ENCODE measurements at places on chromosomes 12 and 14. TPM values are rescaled to one million over a fixed set of nuclear protein-coding genes. Genes with fewer than 3 reads are reported as not detected.

RNASE7 gene
- total RNA-seq, result not detected

HCAR1 gene
- 0.02 TPM for total RNA-seq

NTF3 gene
- not detected for total RNA-seq

FBXO21 gene
- total RNA-seq, result 44.3 TPM

PLBD1 gene
- total RNA-seq, result 4.5 TPM

ZNF10 gene
- 0.99 TPM for total RNA-seq

TSPAN19 gene
- not detected for total RNA-seq

SETD1B gene
- total RNA-seq, result 13.6 TPM

ADGRD1 gene
- 0.56 TPM for total RNA-seq

SLC2A14 gene
- total RNA-seq, result not detected

P2RX7 gene
- not detected for total RNA-seq

TGFB3 gene
- 0.88 TPM for total RNA-seq

NRIP2 gene
- total RNA-seq, result not detected

CCDC177 gene
- 0.02 TPM for total RNA-seq

KCNC2 gene
- total RNA-seq, result not detected

AKT1 gene
- 84.8 TPM for total RNA-seq

TTC9 gene
- total RNA-seq, result 2.4 TPM

DTX3 gene
- total RNA-seq, result 19.8 TPM

WSCD2 gene
- not detected for total RNA-seq

CMA1 gene
- not detected for total RNA-seq

STXBP6 gene
- total RNA-seq, result 1.9 TPM

OTUB2 gene
- 3.8 TPM for total RNA-seq

DNAH10 gene
- total RNA-seq, result 0.17 TPM

RPS29 gene
- total RNA-seq, result 4,519 TPM

CCDC175 gene
- total RNA-seq, result not detected

USP44 gene
- 0.23 TPM for total RNA-seq

PROX2 gene
- total RNA-seq, result not detected

CABP1 gene
- 0.22 TPM for total RNA-seq

PLCZ1 gene
- total RNA-seq, result not detected

EPYC gene
- not detected for total RNA-seq

SLC25A47 gene
- total RNA-seq, result not detected

KTN1 gene
- 87.4 TPM for total RNA-seq

SERPINA10 gene
- 0.04 TPM for total RNA-seq

TMEM132C gene
- not detected for total RNA-seq

SNAPC1 gene
- total RNA-seq, result 13.1 TPM

ZFHX2 gene
- total RNA-seq, result 1.2 TPM

SUSD6 gene
- 6.7 TPM for total RNA-seq

AKAP5 gene
- 0.40 TPM for total RNA-seq

INHBE gene
- 0.08 TPM for total RNA-seq

RECQL gene
- 44.2 TPM for total RNA-seq

TROAP gene
- 87.2 TPM for total RNA-seq

SMIM41 gene
- total RNA-seq, result not detected

CNPY2 gene
- total RNA-seq, result 120 TPM

PLEK2 gene
- total RNA-seq, result 29.7 TPM

SOAT2 gene
- 0.18 TPM for total RNA-seq

RTL1 gene
- total RNA-seq, result 0.26 TPM

PPP1R1A gene
- total RNA-seq, result 0.18 TPM

SLC25A21 gene
- 0.35 TPM for total RNA-seq

MTA1 gene
- 85.8 TPM for total RNA-seq

AP1G2 gene
- total RNA-seq, result 45.5 TPM

ARG2 gene
- 1.3 TPM for total RNA-seq

PTPN6 gene
- total RNA-seq, result 12.6 TPM

HOMEZ gene
- 6.2 TPM for total RNA-seq
